ENCODE measurements at places on chromosomes 2 and 18.

- no peak for DNase-seq
These were observed 2.5 kb downstream of the MYCN start for GRCh38 chr2:15942711-15943345.

- no peak for DNase-seq
These were observed 18.8 kb downstream of the TMEM18 start for GRCh38 chr2:658426-658825.

GRCh38 chr2:180542511-180542910, 437.9 kb upstream of the UBE2E3 start:
- no peak for DNase-seq

DNA sequence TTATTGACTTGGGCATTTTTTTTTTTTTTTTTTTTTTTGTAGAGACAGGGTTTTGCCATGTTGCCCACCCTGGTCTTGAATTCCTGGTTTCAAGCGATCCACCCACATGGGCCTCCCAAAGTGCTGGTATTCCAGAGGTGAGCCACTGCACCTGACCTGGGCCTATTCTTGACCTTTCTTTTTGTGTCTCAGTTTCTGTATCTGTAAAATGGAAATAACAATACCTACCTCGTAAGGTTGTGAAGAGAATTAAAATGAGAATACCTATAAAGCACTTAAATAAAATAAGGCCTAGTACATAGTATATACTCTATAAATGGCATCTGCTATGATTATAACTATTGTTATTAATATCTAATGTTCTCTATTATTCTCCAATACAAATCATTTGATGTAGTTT, 15.7 kb downstream of the MAP4K3 start:
- no peak for DNase-seq

- DNase-seq, result peak; percentile 84
These were observed at the start of gene ANTXR1 for GRCh38 chr2:69013142-69013839. Gene ANTXR1, plus strand, starts transcription at chr2:69013179. Its CDS starts 321 bp downstream, at chr2:69013500.

- DNase-seq, result peak; percentile 45
These were observed 382.3 kb upstream of the CRIM1 start for GRCh38 chr2:35973132-35973736.

- no peak for DNase-seq
These were observed 912.6 kb upstream of the FSHR start for GRCh38 chr2:50066873-50067272.

- DNase-seq, result peak; percentile 86
These were observed 65.7 kb upstream of the RTN4 start for GRCh38 chr2:55115761-55116597.

DNA sequence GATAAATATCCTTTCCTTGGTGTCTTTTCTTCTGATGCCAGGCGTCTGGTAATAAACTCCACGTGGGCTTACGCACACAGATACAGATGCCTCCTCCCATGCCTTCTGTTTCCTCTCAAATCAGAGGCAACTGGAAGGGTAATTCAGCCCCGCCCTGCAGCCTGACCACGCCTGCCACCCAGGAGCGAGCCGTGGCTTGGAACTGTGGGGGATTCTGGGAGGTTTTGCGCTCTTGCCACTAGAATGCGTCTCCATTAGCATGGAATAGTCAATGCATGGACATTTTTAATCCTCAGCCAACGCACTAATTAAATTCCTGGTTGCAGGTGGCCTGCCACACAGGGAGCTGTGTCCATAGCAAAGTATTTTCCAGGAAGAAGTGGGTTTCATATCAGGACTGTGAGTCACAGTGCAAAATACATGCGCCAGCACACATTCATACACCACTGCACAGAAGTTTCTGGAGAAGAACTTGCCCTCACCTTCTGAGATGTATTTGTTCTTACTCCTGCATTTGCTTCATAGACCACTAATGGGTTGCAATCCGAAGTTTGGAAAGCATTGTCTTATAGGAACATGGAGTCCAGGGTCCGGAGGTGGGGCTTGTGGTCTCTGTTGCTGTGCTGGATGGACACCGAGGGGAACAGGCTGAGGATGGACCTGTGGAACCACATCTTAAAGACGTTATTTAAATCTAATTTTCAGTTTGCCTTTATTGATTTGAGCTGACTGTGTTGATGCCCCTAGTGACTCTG, 151.4 kb downstream of the LDLRAD4 start:
- no peak for DNase-seq

DNA sequence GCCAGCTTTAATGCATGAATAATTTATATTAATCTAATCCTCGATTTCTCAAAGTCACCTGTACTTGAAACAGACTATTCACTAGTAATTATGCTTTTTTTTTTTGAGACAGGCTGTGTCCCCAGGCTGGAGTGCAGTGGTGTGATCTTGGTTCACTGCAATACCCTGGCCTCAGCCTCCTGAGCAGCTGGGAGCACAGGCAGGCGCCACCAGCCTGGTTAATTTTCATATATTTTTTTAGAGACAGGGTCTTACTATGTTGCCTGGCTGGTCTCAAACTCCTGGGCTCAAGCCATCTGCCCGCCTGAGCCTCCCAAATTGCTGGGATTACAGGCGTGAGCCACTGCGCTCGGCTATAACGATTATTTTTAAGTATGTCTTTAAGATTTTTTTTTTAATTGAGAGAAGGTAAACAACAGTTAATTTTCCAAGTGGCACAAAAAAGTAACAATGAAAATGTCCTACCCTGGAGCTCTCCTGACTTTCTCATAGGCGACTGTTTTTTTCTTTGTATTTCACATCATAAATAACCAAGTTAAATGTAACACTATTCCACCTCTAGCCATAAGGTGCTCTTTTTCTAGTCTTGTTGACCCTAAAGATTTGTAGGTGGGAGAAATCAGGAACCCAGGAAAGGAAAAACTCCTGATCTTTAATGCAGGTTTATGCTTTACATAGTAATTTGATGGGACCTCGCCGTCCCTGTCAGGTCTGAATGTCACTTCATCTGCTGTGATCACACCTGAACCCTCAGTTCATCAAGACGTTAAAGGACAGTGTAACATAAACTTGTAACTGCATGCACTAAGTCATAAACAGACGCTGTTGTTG, 1.3 kb upstream of the ANKRD12 start:
- DNase-seq, result no peak

GRCh38 chr2:20609995-20610357, 40.9 kb downstream of the HS1BP3 start:
- no peak for DNase-seq

DNA sequence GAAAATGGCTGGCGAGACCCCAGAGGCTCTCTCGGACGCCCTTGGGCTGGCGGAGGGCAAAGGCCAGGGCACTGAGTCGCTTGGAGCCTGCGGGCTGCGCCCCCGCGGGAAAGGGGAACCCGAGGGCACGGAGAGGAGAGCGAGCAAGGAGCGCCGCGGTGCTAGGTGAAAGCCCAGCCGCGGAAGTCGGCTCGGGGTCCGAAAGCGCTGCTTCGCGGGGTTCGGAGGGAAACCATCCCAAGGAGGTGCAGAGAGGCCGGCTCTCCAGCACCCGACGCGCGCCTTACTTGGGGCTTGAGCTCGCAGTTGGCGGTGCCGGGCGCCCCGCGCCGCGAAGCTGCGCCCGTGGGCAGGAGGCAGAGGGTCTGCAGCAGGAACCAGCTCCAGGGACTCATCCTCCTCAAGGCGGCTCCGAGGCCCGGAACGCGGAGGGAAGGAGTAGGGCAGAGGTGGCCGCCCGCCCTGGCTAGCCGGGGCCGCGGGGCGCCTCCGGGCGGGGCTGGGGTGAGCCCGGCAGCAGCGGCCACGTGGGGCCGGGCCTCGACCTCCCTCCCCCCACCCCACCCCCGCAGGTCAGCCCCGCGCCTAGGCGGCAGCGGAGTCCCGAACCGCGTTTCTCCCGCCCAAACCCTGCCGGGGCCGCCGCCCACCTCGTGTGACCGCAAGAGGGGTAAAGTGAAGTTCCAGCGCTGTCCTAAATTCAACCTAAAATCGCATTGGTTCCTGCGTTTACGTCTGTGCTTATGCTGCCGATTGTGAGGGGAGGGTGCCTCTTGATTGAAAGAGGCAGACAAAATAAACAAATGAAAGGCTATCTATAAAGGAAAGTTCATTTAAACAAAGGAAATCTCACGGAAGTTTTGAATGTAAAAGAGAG, at the start of gene TRABD2A:
Gene TRABD2A (minus strand): TSS at position 440 of the 877 bp plus-strand sequence. CDS start 45 bp downstream, at position 395.
- no peak for DNase-seq

DNA sequence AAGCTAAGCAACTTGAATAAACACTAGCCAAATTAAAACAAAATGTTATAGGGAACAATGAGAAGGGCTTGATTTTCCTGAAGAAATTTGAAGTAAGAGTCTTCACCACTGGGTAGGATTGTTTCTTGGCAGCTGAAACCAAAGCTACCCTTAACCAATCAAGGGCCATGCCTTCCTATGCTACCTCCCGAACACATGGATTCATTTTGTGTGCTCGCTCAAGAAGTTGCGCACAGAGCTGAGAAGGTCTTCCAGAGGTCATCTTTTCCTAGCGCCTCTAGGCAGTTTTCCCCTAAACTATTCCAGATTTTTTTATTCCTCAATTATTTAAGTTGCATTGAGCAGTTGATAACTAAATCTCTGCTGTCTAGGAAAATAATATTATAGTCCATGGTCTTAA, 264.6 kb downstream of the RBM43 start:
- no peak for DNase-seq

DNA sequence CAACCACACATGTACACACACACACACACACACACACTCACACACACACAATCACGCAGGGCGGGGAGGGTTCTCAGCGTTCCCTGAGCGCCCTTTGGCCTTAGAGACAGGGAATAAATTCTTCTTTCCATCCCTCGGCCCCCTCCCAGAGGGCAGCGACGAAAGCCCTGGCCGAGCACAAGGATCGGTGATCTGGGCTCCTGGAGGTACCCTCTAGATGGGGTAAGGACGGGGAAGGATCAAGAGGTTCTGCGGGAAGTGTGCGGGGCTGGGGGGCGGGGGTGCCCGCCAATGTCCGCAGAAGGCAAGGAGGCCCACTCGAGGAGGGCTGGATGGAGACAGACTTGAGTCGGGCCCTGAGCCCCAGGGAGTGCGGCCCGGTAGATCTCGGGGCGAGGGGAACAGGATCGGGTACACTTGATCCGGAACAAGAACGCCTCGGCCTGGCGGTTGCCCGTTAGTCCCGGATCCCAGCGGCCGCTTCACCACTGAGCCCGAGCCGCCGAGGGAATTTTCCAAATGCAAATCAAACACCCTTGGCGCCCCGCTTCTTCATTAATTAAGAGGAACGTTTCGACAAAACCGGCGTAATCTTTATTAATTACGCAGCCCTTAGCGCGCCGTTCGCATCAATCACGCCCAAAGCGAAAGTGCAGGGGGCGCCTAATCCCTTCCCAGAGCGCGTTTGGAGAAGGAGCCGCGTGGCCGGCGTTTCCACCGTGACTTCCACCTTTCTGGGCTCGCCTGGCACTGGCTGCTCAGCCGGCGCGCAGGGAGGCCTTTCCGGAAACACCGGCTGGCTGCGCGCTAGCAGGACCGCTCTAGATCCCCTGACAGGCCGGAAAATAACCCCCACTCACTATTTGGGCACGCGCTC, 7.0 kb upstream of the PAX3 start:
- peak; percentile 50 for DNase-seq

DNA sequence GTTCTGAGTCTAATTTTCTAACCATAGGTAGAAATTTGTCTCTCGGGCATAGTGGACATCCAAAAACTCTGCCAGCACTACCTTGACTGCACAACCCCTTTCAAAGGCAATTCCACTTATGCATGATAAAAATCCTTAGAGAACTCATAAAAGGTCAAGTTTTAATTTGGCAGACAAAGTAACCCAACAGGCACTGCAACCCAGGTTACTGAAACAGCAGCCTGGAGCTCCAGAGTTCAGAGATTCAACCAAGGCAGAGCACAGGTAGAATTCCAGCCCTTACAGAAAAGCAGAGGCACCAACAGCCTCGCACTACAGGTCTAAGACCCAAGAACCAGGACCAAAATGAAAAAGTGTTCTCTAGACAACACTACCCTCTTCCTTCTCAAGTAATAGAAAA, 1.8 kb downstream of the DTNB start:
- DNase-seq, result no peak

DNA sequence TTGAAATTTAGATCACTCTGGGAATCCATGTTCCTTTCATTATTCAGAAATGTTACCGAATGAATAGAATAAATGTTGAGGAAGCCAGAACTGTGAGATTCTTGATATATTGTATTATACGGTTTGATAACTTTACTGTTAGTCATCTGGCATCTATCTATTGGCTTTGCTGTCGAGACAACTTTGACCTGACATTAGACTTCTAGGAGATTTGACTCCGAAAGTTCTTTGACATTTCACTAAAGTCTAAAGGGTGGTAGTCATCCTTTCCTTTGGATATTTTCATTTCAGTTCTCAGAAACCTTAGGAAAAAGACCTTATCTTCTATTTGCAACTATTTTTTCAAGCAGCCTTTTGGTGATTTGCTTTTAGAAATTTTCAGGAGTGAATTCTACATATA, 1.9 kb downstream of the BMPR2 start:
- peak; percentile 15 for DNase-seq

DNA sequence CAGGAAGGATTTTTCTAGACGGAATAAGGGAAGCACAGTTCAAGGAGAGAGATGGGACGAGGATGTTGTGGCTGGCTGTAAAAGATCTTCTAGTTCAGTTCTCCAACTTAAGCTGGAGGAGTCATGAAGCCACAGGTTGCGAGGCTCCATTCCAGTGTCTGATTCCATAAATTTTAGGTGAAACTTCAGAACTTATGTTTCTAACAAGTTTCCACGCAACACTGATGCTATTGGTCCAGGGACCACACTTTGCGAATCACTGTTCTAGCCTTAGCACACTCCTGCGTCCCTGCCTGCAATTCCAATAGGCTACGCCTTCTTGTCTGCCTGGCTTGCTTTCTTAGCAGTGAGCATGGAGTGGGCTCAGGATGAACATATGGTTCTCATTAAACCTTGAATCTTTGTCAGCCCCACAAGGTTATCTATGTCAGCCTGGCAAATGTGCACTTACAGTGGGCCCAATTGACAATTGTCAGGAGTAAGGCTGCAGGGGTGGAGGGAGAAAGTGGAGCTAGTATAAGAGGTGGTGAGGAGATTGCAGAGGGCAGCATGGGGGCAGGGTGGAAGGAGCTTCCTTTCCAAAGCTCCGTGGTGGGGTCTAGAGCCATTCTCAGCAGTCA, 438.1 kb upstream of the ST6GAL2 start:
- no peak for DNase-seq

DNA sequence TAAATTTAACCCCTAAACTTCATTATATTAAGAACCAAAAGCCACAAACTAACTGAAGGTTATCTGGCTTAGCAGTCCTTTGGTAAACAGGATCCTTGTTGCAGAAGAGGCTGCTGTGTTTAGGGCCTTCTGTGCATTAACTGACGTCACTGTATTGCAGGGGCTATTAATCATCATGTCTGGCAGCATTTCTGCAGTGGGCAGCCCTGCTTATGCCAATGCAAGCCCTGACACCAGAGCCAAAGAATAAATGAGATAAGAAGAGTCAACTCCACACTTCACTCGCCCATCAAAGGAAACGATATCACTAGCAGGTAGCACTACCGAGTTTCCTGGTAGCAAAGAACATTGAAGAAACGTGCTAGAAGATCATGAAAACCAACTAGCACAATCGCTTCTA, 110.6 kb downstream of the PLEKHM3 start:
- no peak for DNase-seq

- DNase-seq, result no peak
These were observed 240.8 kb upstream of the PIK3C3 start for GRCh38 chr18:41713969-41714825.
